ENCODE measurements at places on chromosomes 4 and X. TPM values are rescaled to one million over a fixed set of nuclear protein-coding genes. Genes with fewer than 3 reads are reported as not detected.

SLC10A6 gene
- total RNA-seq, result not detected

TGIF2LX gene
- total RNA-seq, result not detected

PAK3 gene
- 2.2 TPM for total RNA-seq

IL21 gene
- total RNA-seq, result not detected

SLC4A4 gene
- 10.1 TPM for total RNA-seq

Measured in placental pericyte (primary cell).